ENCODE measurements at places on chromosomes 4 and X. TPM values are rescaled to one million over a fixed set of nuclear protein-coding genes. Genes with fewer than 3 reads are reported as not detected.

GRCh38 chr4:184684491-184685189 is 35.1 kb downstream of the PRIMPOL start:
- DNase-seq, result no peak

- DNase-seq, result no peak
Observed at GRCh38 chr4:165151734-165152133, 39.1 kb upstream of the TMEM192 start.

The SSX2B gene
- not detected for total RNA-seq

GRCh38 chr4:72809208-72809607 is 240.2 kb upstream of the ADAMTS3 start:
- DNase-seq, result no peak

DNA sequence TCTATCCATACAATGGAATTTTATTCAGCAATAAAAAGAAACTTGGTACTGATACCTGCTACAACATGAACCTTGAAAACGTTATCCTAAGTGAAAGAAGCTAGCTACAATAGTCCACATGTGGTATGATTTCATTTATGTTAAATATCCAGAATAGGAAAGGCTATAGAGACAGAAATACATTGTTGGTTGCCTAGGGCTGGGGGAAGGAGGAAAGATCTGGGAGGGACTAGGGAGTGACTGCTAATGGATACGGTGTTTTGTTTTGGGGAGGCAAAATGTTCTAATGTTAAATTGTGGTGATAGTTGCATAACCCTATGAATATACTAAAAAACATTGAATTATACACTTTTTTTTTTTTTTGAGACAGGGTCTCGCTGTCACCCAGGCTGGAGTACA is 141.1 kb upstream of the ARX start:
- no peak for DNase-seq

The NAP1L3 gene
- not detected for total RNA-seq

Data from Calu3 (cell line).